DND-41 (cell line): ENCODE measurements at places on chromosomes 4 and X.
A peak's percentile ranks its signal among the peaks of the same experiment; 100 is the strongest.

DNA sequence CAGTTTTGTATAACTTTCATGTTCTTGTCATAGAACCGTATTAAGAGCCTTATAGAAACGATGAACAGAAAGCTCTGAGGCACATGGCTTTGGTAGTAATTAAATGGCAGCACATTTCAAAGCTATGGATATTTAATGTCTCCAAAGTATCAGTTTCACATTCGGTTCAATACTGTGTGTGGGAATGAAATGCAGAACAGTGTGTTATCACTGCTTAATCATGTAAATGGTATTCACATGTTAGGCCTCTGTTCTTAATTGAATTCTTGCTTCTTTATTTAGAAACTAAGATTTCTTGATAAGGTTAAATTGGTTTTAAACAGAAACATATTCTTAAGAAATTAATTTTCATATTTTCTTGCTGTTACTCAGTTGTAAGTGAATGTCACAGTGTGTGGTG lies 701.0 kb upstream of the PITX2 start:
- DNase-seq: no peak

DNA sequence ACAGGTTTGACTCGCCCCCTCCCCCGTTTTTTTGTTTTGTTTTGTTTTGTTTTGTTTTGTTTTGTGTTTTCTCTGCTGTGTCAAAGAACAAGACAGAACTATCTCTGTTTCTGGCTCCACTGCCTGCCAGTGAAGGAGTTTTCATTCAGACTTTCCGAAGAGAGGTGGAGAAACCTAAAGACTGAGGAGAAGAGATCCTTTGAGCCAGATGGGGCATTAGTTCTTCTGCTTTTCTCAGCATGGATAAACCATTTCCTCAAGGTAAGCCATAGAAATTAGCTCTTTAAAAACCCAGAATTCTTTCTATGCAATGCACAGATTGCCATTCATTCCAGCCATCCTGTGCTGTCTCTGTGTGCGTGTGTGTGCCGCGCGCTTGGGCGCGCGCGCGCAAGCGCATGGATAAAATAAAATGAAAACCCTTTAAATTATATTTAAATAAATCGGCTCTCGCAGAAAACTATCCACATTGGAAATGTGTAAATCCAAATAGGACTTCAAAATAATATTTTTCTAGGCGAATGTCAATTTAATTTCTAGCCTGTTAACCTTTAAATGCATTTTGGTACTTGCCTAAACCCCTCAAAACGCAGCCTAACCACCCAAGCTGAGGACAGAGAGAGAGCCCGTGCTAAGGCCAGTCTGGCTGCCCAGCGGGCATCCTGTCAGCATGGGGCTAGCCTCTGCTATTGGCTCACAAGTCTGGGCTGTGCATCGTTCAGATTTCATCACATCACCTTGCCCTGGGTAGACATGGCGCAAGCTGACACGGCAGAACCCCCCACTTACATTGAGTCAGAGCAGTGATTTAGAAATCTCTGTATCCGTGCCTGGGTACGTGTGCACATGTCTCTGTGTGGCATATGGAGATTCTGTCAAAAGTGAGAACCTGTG lies 113.0 kb upstream of the VAMP7 start:
- DNase-seq: no peak

- peak; percentile 68 for DNase-seq
Measured at GRCh38 chr4:109560687-109561461, 828 bp downstream of the MCUB start.

DNA sequence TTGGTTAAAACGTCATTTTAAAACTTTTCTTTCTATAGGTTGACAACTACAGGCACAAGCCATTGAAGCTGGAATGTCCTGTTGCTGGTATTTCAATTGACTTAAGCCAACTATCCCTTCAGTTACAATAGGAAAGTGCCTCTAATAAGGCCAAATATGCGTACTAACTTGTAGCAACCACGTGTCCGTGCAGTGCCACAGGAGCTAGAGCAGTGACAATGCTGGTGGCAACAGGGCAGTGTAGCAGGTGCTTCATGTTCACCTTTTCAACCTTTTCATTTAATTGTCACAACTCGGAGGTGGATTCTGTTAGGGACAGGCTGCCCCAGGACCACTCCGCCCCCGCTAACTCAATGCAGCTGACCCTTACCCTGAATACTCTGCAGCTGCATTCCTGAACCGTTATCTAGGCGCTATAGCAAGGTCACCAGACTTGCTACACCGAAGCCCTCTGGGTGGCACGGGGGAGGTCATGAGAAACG lies 37.7 kb downstream of the ERVMER34-1 start:
- DNase-seq: no peak

DNA sequence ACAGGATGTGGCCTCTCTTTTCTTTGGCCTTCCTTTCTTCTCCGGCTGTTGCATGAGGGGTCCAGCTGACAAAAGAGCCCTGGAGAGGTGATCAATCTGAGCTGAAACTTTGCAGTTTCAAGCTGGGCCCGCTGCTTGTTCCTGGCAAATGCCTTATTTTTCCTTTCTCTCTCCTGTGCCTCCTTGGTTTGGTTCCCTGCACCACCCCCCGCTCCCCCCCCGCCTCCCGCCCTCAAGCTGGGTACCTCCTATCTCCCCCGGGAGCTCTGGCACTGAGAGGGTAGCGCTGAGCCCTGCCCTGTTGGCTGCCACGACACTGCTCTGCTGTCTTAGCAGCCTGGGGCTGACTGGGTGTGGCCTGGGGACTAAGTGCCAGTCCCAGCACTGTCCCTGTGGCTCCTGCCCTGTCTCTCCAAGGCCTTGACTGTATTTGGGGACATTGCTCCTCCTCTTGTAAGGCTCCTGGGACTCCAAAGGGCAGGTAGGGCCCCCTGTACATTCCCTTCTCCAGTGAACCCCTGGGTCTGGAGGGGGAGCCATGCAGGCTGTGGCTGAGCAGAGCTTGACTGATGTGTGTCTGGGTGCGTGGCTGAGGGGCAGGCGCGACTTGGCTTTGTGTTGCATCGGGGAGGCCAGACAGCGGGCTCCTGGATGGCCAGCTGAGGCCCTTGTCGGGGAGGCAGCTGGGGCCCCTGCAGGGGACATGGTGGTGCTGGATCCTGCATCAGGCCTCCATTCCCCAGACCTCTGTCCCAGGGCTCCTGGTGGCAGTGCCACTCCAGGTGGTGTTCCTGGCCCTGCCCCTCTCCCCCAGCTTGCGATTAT lies 1.1 kb downstream of the PLXNA3 start:
- peak; percentile 59 for DNase-seq

GRCh38 chr4:6925357-6925836 lies 15.8 kb downstream of the TBC1D14 start:
- DNase-seq: no peak

DNA sequence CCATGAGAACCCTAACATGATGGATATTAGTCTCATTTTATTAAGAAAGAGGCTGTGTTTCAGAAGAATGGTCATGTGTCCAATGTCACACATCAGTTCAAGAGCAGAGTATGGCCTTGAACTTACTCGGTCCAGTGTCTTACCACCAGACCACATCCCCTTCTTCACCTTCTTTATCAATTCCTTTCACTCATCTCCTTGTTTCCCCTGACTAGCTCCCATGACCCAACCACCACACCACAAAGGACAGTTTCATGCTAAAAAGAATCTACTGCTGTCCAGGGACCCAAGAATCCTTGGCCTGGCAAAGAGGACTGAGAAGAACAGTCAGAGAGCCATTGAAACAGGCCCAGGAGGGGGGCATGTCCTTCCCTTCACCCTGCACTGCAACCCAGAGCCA lies 33.6 kb upstream of the MSN start:
- DNase-seq: no peak

DNA sequence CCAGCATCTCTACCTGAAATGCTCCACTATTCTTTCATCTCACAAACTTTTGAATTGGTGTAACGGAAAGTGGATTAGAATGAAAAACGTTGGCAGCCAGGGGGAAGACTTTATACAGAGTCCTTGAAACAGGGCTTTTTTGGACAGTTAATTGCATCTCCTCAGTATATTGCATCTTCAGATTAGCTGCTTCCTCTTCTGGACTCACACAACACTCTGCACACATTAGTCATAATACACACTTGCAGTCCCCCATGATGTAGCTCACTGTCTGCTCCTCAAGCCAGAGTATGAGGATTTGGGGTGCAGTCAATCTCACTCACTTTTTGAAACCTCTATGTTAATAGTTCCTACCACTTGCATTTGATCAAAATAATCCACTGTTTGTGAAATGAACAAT lies 101.0 kb downstream of the ADGRA3 start:
- no peak for DNase-seq

DNA sequence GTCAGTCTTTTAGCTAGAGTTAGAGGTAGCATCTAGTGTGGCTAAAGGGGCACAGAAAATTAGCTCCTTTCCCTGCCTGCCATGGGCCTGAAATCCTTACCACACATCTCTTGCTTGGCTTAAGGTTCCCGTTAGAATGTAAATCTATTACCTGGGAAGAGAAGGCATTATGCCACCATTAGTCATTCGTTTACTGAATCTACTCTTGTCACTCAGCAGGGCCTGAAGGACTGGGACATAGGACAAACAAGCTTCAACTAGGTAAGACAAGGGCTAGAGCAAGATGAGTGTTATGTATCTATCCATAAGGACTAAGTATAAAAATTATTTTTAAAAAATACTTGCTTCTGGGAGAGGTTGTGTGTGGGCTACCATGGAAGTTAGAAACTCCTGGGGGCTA lies 112.4 kb downstream of the CT47B1 start:
- no peak for DNase-seq

DNA sequence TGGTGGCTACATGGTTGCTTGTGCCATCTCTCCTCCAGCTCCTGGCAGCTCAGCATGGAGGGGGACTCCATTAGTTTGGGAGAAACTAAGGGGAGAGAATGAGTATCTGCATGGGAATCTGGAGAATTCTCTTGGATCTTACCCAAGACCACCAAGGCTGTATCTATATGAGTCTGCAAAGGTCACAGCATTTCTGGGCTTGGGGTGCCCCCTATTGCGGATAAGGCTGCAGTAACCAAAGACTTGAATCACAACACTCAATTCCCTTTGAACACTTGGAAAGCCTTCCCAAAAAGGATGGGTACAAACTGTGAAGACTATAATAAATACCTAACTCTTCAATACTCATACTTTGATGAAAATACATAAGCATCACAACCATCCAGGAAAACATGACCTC lies 623.5 kb upstream of the NR3C2 start:
- DNase-seq: no peak

DNA sequence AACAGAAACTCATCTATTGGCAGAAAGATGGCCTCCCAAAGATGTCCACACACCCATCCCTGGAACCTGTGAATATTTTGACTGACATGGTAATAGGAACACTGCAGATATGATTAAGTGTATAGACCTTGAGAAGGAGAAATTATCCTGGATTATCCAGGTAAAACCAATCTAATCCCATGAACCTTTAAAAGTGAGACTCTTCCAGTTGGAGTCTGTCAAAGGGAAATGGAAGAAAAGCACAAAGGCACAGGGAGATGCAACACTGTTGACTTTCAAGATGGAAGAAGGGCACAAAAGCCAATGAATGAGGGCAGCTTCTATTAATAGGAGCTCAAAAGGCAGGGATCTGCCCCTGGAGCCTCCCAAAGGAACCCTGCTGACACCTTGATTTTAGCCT lies 83.0 kb downstream of the AMELX start:
- no peak for DNase-seq

DNA sequence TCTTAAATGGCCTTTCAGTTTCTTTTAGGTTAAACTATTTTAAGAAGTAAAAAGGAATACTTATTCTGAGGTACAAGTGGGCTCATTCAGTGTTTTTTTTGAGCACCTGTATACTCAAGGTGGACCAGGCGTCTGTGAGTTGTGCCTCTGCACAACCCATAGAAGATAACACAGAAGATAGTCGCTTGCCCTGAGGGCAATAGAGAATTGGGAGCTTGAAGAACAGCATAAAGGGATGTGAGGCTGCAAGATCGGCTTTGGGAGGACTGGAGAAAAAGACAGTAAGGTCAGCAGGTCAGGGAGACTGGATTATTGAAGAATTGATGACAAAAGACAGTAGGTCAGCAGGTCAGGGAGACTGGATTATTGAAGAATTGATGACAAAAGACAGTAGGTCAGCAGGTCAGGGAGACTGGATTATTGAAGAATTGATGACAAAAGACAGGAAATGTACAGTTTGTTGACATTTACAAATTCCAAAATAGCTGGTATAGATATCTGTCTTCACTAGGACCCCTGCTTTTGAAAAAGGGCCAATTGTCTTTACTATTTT lies 3.1 kb downstream of the CPE start:
- no peak for DNase-seq

- no peak for DNase-seq
Measured at GRCh38 chr4:167421201-167421600, 186.9 kb upstream of the SPOCK3 start.

DNA sequence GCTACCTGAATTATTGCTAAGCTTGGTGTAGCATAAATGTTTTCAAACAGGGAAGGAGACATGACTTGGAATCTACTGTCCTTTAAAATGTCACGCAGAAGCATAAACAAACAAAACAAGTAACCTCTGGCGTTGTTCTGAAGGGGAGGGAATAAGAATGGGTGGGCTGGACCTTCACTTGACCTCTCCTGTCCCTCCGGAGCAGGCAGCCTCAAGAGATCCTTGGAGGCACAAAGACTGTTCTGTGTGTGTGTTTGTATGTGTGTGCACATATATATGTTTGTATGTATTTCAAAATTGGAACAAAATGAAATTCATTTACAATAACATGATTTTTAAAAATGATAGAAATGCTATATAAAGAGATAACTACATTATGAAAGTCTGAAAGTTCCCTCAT lies 91.3 kb upstream of the DCLK2 start:
- no peak for DNase-seq

DNA sequence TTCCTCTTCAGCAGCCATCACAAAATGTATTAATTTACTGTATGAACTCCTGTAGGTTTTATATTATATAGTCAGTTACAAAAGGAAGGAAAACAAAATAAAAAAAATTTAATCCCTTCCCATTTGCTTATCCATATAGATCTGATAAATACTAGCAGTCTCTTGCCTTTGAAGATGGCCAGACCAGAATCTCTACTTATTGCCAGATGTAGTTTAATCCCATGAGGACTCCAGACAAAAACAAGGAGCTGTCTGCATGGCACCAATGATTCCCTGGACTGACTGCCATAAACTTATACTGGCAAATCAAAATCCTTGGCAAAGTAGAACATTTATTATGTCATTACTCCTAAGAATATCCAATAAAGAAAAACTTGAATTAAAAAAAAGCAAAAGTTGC lies 223.3 kb upstream of the MAB21L2 start:
- DNase-seq: no peak

- peak; percentile 41 for DNase-seq
Measured at GRCh38 chr4:83011689-83012199, 1.1 kb upstream of the LIN54 start.

DNA sequence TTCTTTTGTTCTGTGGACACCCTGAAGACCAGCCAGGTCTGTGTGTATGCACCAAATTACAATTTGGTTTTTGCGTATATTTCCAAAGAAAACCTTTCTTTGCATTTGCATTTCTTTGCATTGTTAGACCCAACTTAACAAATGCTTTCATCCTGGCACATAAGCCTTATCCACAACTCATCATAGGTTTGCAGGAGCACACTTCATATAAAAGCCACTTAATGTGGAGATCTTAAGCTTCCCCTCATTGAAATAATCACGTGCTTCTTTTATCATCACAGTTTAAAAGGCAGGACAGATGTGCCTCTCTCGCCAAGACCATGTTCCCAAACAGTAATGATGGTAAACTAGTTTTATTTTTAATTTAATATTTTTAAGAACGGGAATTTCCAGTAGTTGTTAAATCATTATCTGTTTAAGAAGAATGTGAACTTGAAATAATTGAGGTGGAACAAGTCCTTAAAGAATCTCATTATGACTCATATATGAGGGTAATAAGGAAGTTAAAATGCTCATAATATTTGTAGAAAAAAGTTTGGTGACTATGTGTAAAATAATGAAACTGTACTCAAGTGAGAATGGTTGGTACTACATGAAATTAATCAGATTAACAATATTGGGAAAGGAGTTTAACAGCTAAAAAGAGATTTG lies 65.5 kb downstream of the GLRA3 start:
- DNase-seq: no peak
